Lower leg skin (tissue), 4 donors: ENCODE measurements at places on chromosomes 5 and 9.

- DNase-seq, result no peak
Measured at GRCh38 chr9:79567671-79568098, 4.1 kb upstream of the TLE4 start.

DNA sequence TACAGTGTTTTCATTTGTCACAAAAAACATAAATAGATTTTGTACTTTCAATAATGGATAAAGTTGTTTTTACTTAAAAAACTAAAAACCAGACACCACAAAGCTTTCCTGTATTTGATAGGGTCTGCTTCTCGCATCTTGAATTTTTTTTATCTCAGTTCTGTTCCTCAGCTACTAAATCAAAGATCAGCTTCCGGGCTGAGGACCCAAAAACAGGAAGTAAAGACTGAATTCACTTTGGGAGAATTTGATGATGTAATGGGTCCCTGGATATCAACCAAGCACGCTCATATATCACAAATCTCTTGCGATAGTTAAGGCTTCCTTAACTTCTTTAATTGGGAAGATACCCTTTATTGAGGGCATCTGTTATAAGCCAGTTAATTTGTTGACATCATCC is 24.1 kb downstream of the ITK start:
- no peak for DNase-seq

DNA sequence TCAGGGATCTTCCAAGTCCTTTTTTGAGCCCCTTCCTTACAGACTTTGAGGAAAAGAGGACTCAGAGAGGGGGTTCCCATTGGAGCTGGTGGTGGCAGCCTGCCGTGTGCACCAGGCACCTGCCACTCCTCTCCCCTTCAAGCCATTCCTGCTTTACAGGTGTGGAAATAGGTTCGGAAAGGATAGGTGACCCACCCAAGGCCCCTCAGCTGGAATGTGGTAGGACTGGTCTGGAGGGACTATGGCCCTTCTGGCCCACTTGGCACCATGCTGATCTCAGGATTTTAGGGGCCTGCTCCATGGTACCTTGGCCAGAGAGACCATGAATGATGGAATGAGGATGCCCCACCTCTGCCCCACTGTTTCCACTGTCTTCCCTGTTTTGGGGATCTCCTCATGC is 1.4 kb downstream of the GALNT12 start:
- DNase-seq, result no peak

GRCh38 chr5:175878544-175879438 is 7.4 kb downstream of the CPLX2 start:
- no peak for DNase-seq

GRCh38 chr5:6803981-6804550 is 90.8 kb downstream of the TENT4A start:
- DNase-seq, result no peak

DNA sequence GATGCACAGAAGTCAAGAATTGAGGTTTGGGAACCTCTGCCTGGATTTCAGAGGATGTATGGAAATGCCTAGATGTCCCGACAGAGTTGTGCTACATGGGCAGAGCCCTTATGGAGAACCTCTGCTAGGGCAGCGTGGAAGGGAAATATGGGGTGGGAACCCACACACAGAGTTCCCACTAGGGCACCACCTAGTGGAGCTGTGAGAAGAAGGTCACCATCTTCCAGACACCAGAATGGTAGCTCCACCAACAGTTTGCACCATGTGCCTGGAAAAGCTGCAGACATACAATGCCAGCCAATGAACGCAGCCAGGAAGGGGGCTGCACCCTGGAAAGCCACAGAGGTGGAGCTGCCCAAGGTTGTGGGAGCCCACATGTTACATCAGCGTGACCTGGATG is 104.5 kb downstream of the STK32A start:
- DNase-seq, result no peak

DNA sequence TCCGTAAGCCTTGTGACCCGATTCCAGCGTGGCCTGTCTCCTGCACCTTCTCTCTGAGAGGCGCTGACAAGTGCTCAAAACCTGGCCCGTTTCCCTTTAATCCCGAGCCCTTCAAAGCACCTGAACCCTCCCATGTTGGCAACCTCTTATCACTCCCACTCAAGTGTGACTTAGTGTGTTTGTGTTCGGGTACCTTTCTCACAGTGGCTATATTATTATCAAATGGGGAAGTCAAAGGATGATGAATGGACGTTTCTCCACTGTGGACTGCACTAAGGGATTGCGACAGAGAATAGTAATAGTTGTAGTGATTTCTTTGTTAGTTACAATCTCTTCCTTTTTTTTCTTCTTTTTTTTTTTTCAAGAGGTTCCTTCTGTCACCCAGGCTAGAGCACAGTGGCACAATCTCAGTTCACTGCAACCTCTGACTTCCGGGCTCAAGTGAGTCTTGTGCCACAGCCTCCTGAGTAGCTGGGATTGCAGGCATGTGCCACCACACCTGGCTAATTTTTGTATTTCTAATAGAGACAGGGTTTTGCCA is 65.4 kb upstream of the TNFSF8 start:
- DNase-seq, result no peak

GRCh38 chr5:88967633-88968585 is 84.9 kb upstream of the MEF2C start:
- DNase-seq, result no peak

- DNase-seq, result no peak
Measured at GRCh38 chr5:75190227-75190626, 46.5 kb downstream of the ANKRD31 start.

DNA sequence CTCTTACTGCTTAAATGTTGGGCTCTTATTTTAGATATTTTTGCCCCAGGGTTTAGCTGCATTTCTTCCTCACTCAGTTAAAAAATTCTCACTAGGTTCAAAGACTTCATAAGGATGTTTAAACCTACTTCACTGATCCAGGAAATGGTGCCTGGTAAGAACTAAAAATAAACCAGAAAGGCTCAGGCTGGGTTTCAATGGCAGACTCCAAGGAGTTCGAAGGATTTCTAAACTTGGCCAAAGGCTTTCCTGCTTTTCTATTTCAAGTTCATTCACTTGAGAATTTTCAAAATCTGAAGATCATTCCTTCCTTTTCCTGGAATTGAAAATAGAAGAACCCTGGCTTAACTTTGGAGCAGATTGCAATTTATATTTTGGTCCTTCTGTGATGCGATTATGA is 193.0 kb upstream of the MAP1B start:
- DNase-seq, result no peak

GRCh38 chr5:2378976-2379375 is 372.5 kb downstream of the IRX2 start:
- DNase-seq, result peak; percentile 70

DNA sequence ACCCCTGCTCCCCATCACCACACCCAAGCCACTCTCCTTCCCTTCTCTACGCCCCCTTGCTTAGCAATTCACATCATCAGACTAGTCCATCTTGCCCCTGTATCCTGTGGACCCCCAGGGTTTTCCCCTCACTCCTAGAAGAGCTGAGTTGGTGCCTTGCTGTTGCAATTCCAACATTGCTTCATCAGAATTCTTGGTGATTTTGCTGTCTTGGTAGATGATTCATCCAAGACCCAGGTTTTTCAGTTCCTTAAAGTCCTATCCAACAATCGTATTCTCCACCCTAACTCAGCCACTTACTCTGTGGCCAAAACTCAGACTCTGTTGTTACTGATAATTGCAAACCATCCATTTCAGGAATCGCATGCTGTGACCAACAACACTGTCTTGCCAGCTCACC is 21.4 kb upstream of the CCNJL start:
- no peak for DNase-seq

- DNase-seq, result no peak
Measured at GRCh38 chr5:16143361-16144049, 36.1 kb downstream of the MARCHF11 start.

- no peak for DNase-seq
Measured at GRCh38 chr5:166436872-166437271, 1854.6 kb upstream of the WWC1 start.

- no peak for DNase-seq
Measured at GRCh38 chr5:14226992-14227391, 83.8 kb downstream of the TRIO start.

DNA sequence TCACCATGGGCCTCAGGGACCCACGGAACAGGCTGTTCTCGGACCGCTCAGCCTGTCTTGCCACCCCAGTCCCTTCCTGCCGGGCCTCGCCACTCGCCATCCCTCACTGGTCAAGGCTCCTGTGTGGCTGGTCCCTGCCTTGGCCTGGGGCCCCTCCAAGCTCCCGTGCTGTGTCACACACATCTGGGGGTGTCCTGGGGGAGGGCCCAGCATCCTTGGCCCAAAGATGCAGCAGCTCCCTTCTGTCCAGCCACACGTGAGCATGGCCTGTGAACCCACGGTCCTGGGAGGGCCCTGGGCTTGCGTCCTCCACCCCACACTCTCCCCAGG is 425 bp upstream of the EGFL7 start:
- DNase-seq, result no peak

DNA sequence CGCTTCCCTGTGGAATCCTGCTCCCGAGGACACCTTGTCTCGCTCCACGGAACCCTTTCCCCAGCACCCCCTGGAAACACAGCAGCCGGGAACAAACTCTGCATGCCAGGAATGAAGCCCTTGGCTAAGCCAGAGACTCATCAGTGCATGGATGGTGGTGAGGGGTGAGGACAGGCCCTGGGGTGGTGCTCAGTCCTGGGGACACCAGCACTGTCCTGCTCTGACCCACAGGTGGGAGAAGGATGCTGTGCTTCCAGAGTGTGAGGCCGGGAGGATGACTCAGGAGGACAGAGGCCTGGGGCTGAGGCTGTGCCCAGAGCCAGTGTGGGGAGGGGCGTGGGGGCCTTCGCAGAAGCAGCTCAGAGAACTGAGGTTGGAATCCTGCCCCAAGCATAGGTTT is 11.2 kb upstream of the EGR1 start:
- DNase-seq, result no peak

GRCh38 chr9:95409650-95410426 is 92.3 kb upstream of the FANCC start:
- DNase-seq, result no peak

GRCh38 chr9:113863345-113863744 is 12.8 kb upstream of the ZNF618 start:
- no peak for DNase-seq

DNA sequence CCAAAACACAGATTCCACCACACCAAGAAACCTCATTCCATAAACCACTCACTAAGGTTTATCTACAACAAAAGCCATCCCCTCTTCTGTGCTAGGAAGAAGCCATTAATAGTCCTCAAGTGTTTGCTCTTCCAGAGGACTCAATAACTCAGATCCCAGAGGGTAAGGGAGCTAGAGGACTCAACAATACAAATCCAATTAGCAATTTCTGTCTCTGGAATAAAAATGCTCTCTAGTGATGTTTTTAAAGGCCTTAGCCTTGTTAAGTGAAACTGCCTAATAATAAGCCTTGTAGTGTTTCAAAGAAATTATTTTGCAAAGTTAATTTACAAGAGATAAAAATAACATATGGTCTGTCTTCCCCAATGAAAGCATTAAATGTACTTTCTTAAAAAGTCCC is 942.4 kb downstream of the CDH12 start:
- no peak for DNase-seq

GRCh38 chr5:68548959-68549676 is 333.6 kb downstream of the PIK3R1 start:
- no peak for DNase-seq

DNA sequence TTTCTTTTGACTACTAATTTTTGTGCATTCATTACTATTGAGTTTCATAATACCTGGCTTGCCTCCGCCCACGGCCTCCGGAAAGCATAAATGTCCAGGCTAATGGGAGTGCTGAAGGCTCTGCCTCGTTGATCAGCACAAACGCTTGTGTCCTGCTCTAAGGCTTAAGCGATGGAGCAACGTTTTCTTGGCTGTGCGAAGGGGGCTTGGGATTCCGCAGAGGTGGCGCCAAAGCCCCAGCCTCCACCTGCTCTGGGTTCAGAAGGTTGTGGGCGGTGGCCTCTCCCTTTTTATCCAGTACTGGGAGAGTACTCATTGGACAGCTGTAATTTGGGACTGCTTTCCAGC is 19.7 kb downstream of the ANXA2R start:
- DNase-seq, result peak; percentile 83

- no peak for DNase-seq
Measured at GRCh38 chr5:143306040-143306439, 97.4 kb downstream of the NR3C1 start.

DNA sequence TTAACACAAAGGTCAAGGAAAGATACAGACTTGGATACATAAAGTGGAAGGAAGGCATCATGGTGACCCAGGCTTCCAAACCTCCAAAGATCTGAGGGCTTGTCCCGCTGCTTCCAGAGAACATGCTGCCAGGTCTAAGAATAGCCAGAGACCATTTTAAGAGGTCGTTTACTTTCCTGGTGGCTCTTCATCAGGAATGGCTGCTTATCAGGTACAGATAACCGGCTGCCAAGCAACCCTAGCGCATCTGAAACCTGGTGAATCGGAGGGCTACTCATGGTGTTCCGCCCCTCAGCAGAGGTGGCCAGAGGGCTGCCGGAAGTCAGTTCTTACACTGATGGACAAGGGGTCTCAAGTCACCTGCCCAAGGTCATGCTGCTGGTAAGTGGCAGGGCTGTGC is 251.3 kb upstream of the DAP start:
- DNase-seq, result no peak

GRCh38 chr5:61496446-61496845 is 164.4 kb downstream of the ZSWIM6 start:
- no peak for DNase-seq

DNA sequence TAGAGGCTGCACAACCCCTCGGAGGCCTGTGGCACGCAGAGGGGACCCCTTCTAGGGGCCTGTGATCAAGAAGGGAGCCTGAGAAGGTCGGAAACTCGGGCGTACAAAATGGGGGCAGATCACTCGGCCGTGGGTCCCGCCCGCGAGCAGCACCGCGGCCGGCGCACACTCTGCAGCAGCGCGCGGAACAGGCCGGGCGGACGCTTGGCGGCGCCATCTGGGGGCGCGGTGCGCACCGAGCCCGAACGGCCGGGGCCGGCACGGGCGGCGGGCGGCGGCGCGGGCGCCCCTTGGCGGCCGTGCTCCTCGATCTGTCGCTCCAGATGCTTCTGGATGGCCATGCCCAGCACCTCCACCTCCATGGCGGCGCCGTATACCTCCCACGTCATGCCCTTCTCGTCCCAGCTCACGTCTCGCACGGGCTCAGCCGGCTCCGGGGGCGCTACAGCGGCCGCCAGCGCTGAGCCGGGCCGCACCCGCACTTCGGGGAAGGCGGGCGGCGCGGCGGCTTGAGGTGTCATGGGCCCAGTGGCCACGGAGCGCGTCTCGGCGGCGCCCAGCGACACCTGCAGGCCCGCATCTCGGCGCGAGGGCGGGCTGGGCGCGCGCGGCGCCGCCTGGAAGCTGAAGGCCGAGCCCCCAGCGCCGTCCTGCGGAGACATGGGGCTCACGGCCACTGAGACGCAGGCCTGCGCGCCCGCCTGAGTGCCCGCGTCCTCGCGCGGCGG is 13.1 kb downstream of the GPRIN1 start:
- no peak for DNase-seq

GRCh38 chr9:36543916-36544315 is 28.8 kb upstream of the MELK start:
- peak; percentile 86 for DNase-seq
